NCI-H510A (cell line): ENCODE measurements at places on chromosomes 6 and 20.

DNA sequence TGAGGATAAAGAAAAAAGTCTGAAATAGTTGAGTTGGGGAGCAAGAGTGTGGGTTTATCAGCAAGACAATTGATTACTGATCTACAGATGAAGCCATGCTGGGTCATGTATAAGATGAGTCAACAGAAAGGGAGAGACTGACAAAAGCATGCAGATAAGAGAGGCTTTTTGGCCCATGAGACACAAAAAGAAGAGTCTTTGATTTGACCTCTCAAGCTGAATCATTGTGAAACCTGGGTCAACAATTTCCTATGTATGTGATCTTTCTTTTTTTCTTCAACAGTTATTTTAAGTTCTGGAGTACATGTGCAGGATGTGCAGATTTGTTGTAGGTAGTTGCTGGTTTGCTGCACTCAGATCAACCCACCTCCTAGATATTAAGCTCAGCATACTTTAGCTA is 15.9 kb downstream of the RIMS1 start:
- no peak for DNase-seq

GRCh38 chr6:14474816-14475215 is 357.2 kb downstream of the CD83 start:
- DNase-seq, result no peak

DNA sequence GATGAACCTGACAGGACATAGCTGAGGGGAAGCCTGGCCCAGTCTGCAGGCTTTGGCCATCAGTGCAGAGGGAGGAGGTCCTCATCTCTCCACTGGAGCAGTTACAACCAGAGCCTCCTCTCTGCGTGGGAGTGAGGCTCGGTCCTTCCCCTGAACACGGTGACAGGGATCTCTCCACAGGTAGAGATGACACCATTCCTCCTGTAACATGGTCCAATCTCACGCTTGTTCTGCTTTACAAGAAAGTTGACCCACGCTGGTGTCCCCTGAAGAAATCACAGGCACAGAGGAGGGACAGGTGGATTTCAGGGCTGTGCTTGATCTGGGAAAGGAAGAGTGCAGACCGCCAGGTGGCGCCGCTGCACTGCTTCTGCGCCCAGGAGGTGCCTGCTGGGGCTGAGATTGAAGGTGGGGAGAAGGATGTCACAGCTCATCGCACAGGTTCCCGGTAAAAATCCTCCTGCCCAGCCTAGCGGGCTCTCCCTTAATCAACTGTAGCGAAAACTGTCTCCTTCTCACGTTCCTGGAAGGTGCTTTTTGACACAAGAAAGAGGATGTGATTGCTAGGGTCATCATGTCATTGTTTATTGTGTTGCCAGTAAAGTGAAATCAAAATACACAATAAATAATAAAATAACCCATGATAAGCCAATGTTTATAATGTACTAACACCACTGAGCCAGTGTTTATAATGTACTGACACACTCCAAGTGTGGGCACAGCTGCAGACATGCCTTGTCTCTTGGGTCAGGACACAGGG is 20.4 kb downstream of the HLA-G start:
- peak; percentile 36 for DNase-seq

DNA sequence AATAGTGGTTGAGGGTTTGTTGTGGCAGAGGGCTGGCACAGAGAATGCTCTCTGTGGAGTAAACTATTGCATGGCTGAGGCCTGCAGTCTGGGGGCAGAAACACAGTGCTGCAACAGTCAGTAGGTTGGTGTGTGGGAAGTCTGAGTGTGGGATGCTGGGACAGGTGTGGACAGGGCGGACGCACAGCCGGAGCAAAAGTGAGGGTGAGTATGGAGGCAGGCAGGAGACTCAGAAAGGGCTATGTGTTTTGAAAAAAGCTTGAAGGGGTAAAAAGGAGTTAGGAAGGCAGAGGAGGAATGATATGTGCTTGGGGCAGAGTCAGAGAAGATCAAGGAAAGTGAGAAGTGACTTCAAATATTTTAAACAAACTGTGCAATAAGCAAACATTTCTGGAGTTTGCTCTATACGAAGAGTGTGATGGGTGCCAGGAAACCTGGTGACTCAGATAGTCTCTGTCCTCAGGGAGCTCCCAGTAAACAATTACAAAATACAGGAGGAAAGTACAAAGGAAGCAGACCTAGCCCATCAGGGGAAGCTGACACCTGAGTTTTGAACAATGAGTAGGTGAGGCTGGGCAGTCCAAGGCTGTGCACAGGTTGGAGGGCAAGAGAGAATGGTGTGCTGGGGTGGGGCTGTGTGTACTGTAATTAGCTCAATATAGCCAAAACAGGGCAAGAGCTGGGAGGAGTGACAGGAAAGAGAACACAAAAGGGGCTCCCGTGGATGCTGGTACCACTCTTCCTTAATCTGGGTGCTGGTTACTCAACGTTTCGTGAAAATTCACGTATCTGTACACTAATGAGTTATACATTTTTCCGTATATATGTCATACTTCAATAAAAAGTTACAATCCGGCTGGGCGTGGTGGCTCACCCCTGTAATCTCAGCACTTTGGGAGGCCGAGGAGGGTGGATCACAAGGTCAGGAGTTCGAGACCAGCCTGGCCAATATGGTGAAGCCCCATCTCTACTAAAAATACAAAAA is 55.2 kb downstream of the PIGU start:
- DNase-seq, result no peak

GRCh38 chr6:93751969-93752368 is 332.6 kb upstream of the EPHA7 start:
- no peak for DNase-seq

DNA sequence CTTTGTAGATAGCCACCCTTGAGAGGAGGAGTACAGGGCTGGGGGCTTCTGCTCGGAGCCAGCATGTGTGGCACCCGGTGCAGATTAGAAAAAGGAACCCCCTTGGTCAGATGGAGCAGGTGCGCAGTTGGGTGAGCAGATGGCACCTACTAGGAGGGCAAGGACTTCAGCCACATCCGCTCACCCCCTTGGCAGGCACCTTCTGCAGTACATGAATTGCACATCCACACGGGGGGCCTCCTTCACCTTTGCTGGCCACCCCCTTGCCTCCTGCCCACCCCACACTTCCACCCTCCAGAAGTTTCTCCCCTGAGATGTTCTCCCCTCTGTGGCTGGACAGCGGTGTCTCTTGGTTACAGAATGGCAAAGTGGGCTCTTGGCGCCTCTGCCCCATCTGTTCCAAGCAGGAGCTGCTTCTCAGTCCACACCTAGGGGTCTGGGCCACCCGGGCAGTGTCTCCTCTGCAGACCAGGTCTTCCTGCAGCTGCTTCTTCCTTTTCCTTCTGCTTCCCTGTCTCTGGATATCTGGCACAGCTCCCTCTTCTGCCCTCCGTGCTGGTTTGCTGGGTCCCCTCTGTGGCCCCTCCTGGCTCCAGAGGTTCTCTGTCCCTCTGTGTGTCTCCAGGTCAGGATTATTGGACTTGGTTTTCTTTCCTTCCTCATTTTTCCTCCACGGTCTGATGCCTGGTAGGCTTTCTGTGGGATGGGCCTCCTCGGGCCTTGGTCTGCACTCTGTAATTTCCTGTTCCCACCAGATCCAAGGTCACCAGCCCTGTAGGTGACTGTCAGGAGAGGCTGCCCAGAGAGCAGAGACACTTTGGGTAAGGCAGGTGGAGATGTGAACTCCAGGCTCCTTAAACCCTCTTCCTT is 4.1 kb downstream of the MDFI start:
- DNase-seq, result no peak

DNA sequence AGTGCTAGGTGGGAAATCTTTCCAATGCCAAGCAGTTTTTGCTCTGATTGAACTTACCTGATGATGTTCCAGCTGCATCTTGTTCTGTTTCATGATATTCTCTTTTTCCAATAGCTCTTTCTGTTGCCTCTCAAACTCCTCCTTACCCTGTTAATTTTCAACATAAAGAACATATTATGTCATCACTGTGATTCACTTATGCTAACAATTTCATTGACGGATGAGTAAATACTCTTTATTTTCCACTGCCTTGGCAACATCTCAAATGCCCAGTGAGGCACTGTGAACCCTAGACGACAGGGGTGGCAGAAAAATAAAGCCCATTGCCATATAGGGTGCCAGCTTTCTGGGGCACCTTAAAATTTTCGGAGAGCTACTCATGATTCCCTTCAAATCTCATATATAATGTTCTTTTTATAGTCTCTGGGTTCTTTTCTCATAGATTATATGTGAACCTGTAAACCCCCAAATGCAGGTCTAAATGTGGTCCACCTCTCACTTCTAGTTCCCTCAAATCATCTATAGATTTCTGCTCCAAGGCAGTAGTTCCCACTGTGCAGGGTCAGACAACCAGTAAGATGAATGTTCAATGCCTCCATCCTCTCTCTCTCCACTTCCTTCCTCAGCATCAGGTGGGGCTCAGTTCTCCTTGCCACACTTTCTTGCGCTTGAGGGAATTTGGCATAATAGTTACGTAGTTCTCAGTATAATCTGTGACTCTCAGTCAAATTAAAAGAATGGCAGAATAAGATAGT is 44.1 kb downstream of the NEDD9 start:
- no peak for DNase-seq

- no peak for DNase-seq
Observed at GRCh38 chr20:16486532-16486931, 86.7 kb downstream of the KIF16B start.

DNA sequence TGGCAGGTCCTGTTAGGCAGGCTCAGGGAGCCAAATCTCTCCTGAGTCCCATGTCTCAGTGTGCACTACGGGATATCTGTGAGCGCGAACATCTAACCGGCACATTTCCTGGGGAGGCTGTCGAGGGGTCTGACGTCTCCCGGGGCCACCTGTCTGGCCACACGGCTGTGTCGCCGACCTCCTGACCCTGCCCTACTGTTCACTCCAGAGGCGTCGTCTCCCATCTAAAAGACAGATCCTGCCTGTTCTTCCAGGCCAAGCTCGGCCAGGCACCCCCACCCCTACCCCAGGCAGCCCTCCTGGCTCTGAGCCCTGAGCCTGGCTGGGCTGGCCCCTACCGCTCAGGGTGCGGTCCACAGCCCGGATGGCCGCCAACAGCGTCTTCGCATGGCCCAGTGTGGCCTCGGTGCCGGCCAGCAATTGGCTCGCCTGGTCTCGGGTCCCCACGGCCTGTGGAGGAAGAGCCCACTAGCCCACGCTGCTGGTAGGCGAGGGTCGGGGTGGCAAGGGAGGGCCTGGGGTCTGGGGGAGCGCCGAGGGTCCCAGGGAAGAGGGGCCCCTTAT is 16.6 kb downstream of the ADRM1 start:
- no peak for DNase-seq

DNA sequence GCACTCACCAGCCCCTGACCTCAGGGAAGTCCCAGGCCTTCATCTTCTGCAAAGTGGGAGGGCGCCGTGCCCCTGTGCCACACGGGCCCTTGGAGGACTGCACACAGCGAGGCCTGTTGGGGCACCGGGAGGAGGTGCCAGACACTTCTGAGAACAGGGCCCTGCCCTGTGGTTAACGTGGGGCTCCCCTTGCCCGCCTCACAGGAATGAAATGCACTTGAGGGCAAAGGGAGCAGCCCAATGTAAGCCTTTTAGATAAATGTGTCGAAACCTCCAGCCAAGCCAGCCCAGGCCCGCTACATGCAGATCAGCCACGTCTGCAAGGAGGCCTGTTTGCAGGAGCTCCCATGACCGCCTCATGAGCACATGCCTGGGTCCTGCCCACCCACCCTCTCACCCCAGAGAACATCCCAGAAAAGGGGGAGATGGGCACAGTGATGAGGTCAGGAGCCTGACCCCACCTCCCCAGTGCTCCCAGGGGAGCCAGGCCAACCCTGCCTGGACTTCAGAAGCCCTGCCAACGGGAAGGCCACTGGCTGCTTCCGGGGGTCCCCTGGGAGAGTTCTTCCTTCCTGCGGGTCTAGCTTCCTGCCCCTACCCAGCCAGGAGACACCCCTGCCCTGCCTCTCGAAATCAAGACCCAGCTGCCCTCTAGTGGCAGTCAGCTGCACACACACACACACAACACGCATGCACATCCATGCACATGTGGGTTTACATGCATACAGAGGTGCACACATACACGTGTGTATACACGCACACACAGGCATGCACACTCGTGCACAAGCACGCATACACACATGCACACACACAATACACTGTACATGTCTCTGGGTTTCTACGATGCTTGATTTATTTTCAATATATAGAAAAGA is 178.7 kb downstream of the TAF4 start:
- DNase-seq, result no peak

- DNase-seq, result no peak
Observed at GRCh38 chr20:32189691-32190615, 17.6 kb downstream of the PLAGL2 start.

DNA sequence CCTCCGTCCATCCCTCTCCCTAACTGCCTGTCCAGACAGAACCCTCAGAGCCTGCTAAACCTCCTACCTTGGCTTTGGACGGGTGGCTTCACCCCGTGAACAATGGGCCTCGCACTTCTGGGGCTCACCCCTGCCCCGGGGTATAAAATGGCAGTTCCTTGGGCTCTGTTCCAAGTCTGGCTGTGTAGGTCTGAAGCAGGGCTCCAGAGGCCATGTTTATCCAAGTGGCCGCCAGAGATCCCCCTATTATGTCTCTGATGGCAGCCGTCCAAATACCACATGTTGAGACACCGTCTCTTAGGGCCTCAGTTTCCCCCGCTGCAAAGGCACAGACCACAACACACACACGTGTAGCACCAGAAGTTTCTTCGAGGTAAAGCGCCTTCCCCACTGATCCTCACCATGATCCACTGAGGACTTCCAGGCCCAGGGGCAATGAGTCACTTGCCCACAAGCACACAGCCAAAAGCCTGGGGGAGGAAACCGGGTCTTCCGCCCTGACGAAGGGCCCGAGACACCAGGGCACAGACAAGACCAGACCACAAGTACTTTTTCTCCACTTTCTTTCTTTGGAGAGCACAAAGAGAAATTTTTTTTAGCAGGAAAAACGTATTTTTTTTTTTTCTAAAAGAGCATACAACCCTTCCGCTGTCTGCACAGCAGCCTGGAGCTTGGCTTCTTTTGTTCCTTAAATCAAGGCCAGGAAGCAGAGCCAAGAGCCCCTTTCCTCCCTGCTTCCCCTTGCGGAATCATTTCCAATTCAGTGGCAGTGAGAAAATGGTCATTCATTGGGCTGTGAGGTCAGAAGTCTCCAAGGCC is 11.8 kb downstream of the CPNE5 start:
- no peak for DNase-seq

DNA sequence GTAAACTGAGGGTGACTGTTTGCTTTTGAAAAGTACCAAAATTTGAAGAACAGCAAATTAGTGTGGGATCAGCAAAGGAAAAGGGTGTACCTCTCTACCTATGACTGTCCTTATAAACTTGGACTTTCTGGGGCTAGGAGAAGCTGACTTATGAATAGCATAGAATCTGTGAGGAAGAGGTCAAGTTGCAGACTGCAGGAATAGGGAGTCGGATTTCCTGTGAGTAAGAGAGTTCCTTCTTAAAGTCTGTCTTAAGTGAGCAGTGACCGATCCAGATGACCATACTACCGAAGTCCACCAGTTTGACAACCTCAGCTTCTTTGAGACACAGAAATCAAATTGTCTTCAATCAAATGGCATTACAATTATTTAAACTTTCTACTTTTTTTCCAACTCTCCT is 708.7 kb downstream of the UTRN start:
- DNase-seq, result no peak

DNA sequence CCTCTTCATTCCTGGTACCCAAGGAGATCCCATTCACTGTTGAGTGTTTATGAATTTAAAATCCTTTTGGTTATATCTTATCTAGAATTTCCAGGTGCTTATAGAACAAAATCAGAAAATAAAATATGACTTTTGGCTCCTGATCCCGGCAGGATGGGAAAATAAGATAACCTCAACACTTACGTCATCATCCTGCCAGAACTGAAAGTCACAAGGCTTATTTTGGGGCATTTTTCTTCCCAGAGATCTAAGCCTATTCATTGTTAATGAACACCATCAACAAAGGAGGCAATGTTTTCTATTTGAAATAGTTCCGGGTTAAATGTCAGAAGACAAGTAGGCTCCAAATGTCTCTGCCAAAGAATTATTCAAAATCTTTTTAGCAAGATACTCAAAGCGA is 580.6 kb downstream of the TFAP2A start:
- DNase-seq, result no peak
